Stimulated activated memory B cell treated with anti-CD40 and anti-IgM and Interleukin-4, amounts not matched to agents 10 μg/mL and 1 μg/mL and 100 μg/mL, for 72 hours (primary cell): ENCODE measurements at places on chromosomes 12 and 14.

DNA sequence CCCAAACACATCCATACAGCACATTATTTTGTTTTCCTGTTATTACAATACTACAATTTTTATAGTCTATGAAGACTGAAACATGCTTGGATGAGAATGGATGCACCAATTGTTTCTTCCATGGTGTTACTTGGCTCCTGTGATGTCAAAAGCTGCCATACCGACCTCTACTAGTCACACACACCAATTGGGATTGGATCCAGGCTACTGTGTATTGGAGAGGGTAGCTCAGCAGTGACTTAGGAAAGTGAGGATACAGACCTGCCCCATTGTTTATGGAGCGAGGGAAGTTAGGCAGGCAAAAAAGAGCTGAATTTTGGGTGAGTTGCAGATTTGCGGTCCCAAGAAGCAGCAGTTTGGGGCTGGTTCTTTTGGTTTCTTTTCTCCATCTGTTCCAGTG is 30.8 kb upstream of the AKAP6 start:
- ATAC-seq, result no peak

DNA sequence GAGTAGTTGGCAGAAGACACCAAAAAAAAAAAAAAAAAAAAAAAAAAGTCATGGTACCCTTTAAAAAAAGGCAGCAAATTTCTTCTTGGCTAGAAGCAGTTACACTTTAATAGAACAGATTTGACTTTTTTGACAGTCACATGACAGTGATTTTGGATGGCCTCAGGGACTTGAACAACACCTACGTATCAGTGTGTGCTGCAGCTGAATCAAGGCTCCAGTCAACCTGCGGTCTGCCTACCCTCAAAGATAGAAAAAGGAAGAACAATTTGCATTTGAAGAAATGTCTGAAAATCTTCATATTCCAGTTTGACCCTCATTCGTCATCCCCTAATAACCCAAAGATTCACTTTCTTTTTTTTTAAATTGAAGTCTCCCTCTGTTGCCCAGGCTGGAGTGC is 53.9 kb downstream of the MDM2 start:
- peak; percentile 81 for ATAC-seq

GRCh38 chr14:71418532-71419245 is 511.4 kb downstream of the PCNX1 start:
- ATAC-seq, result no peak

DNA sequence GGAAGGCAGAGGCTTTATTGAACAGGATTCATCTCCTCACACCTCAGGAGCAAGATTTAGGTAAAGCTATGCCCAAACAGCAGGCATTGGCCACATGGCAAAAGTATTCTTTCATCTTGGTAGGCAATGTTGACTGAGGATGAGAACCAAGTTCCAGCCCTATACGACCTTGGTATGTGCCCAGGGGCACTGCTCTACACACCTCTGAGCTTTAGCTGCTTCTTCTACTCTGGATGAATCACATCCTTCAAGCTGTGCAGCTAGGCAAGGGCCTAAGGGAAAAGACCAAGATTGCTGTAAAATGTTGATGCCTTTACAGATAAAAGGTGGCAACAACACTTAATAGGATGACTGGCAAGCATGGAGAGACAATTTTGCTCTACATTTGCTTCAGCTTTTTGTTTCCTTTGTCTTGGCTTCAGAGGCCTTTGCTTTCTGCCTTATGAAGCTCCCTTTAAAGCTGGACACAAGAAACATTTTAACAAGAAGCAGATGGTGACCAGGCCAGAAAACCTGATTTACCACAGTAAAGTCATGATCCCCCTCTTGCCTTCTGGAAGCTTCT is 183.3 kb upstream of the KITLG start:
- ATAC-seq, result peak; percentile 38

- ATAC-seq, result no peak
These were observed 55.2 kb downstream of the SPTB start for GRCh38 chr14:64824471-64824870.
